ENCODE measurements at places on chromosomes 11 and 22. TPM values are rescaled to one million over a fixed set of nuclear protein-coding genes. Genes with fewer than 3 reads are reported as not detected.
A peak's percentile ranks its signal among the peaks of the same experiment; 100 is the strongest.

KLHL35 gene
- total RNA-seq: 0.72 TPM

HBG2 gene
- not detected for total RNA-seq

DNA sequence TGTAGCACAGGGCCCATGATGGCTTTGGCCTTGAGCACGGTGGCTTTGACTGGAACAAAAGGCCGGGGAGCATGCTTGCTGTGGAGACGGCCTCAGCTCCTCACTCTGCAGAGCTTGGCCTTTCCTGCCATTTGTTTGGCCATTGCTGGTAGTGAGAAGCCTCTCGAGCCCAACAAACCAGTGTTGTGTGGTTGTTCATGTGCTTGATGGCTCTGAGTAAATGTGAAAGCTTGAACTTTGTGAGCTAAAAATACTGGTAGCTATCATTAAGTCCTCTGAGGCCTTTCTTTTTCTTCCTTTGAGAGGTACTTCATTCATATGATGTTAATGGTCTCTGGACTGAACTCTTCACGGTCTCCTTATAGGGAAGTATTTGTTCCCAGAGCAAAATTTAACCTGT lies 39.6 kb downstream of the NAT10 start:
- DNase-seq: no peak

ANO9 gene
- 12.3 TPM for total RNA-seq

APLP2 gene
- total RNA-seq: 323 TPM

DNA sequence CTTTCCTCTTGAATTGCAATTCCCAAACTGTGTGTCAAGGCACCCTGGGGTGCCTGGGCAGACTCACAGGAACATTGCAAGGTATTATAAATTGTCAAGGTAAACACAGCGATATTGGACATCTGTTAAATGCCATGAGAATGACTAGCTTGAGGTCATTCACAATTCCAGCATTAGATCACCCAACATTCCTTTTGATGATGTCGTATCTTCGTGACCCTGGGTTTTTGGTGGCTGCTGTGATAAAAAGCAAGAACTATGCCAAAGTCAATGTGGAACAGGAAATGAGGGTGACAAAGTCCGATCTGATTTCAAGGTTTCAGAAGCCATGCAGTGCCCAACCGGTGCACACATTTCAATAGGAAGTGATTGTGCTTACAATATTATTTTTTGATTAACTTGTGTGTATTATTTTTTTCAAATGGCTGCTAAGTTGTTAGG lies 458.4 kb downstream of the MIAT start:
- no peak for DNase-seq

DNA sequence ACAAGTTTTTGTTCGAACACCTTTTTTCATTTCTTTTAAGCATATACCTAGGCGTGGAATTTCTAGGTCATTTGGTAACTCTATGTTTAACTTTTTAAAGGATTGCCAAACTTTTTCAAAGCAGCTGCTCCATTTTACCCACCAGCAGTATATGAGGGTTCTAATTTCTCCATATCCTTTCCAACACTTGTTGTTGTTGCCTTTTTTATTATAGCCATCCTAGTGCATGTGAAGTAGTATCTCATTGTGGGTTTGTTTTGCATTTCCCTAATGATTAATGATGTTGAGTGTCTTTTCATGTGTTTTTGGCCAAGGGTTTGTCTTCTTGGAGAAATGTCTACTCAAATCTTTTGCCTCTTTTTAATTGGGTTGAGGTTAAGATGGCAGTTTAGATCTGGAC lies 24.5 kb downstream of the CSTPP1 start:
- DNase-seq: no peak

LIF gene
- 4.3 TPM for total RNA-seq

HBB gene
- total RNA-seq: not detected

GRCh38 chr11:30228323-30228884 lies 2.4 kb upstream of the FSHB start:
- DNase-seq: no peak

- no peak for DNase-seq
Observed at GRCh38 chr22:46256358-46256958, 6.4 kb upstream of the CDPF1 start.

DNA sequence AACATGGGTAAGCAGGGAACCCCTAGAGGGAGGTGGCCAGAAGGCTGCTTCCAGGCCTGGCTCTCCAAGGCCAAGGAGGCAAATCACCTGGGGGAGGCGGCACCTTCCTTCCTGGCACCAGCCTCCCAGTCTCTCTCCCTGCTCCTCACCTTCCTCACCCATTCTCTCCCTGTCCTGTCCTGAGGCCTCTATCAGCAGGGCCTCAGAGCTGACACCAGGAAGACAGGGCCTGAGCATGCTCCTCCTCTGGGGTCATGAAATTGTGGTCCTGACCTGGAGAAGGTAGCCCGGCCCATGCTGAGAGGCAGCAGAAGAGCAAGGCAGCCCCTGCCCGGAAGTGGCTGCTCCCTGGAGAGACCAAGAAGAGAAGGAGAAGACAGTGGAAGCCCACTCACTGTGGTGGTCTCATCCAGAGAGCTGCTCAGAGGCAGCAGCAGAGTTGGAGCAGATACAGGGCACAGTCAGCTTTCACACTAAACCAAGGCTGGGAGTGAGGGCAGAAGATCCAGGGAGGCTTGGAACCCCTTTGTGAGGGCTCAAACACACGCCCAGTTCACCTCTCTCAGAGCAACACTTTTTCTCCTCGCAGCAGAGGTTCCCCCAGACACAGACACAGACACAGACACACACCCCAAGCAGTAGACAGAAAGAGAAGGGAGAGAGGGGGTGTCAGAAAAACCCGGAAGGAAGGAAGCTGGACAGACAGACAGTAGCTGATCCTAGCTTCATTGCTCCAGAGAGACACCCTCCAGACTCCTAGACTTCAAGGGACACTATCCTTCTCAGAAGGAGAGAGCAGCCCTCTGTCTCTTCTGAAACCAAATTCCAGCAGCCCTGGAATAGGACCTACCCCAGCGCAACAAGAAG lies 1.8 kb downstream of the BCL9L start:
- no peak for DNase-seq

GRCh38 chr11:95327273-95327948 lies 96.4 kb upstream of the SESN3 start:
- no peak for DNase-seq

DNA sequence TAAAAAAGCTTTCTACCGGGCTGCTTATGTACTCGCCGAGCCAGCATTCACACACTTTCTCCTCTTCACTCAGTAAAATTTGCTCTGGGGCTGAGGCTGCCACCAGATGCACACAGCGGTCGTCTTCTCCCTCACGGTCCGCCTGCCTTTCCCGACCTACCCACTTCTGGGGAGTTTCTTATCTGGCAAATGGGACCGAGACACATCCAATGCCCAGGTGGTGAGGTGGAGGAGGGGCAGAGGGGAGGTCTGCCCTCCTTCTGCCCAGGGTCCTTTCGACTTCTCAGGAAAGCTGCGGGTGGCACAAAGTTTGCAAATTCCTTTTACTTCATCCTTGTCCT lies 43.9 kb downstream of the GRIK4 start:
- no peak for DNase-seq

EHF gene
- total RNA-seq: not detected

DNA sequence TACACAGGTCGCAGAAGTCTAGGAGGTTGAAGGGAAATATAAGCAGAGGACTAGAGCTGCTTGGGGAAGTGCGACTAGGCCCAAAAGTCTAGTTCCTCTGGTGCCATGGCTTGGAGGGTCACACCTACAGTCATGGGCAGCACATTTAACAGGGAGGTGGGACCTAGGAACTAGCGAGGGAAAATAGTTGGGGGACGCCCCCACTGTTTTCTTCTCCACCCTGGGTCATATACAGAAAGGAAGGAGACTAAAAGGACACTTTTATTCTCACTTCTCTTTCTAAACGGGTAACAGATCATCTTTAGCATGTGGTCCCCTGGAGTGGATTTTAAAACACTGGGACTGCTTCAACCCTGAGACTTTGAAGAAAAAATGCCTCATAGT lies 16.6 kb downstream of the APIP start:
- no peak for DNase-seq

CFAP68 gene
- 23.4 TPM for total RNA-seq

DNA sequence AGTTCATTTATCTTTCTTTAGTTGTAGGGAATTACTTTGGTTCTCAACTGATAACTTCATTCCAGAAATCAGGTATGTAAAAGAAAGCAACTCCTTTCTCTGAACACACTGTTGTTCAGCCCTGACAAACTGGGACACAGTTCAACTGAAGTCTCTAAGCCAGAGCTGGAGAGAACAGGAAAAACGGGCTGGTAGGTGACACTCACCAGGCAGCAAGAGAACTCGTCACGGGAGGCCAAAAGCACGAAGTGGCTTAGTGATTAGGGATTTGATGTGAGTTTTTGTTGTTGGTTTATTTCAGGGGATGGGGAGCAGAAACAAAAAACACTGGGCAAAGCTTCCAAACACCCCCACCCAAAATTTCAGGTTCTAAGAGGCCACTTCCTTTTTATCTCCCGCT lies 54.1 kb downstream of the MYH9 start:
- no peak for DNase-seq

DNA sequence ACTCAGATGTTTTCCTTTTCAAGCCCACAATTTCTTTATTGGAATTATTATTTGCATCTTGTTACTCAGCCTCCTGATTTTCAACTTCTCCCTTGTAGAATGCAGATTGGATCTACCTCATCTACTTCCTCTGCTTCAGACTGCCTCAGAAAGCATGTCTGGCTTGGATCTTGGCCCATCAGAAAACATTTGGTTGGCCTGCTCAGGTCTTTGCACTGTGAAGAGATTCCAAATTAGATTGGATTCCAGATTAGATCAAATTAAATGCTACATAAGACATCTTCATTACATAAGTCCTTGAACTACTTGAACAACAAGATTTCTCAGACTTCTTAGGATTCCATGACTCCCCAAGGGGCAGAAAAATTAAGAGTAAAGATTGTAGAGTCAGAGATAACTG lies 358.0 kb downstream of the DLG2 start:
- DNase-seq: no peak

DNA sequence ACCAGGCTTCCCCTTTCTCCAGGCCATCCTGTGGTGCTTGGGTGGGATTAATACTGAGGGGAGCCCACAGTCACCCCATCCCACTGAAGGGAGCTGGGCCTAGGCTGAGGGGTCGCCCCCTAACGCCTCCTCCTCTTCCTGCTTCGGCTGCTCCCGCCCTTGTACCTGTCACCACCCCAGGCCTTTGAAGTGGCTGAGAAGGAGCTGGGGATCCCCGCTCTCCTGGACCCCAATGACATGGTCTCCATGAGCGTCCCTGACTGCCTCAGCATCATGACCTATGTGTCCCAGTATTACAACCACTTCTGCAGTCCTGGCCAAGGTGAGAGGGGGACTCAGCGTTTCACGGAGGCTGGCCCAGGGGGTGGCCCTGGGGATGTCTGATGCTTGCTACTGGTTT lies 6.1 kb downstream of the MICALL1 start:
- no peak for DNase-seq

DNA sequence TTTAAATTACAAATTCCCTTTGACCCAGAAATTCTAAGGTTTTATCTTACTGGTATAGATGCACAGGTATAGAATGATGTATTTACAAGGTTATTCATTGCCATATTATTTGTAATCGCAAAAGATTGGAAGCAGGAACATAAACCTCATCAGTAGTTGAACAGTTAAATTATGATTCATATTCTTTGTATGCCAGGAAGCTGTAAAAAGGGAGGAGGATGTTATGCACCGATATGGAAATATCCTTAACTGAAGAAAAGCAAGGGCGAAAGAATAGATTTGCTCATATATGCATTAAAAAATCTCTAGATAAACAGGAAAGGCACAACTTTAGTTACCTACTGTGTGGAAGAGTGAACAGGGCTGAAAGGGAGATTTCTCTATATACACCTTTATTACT lies 36.7 kb downstream of the PPFIA1 start:
- no peak for DNase-seq

GRCh38 chr11:93330446-93330984 lies at the start of gene DEUP1:
Gene DEUP1, plus strand, starts transcription at chr11:93330742. Its CDS starts 1,518 bp downstream, at chr11:93332260.
- peak; percentile 55 for DNase-seq

Data from H9 (cell line).